ENCODE measurements at places on chromosomes 11 and 22.

- no peak for DNase-seq
Measured at GRCh38 chr22:47748957-47749356, 986.5 kb downstream of the TBC1D22A start.

- no peak for DNase-seq
Measured at GRCh38 chr11:22263613-22264012, 70.7 kb downstream of the ANO5 start.

DNA sequence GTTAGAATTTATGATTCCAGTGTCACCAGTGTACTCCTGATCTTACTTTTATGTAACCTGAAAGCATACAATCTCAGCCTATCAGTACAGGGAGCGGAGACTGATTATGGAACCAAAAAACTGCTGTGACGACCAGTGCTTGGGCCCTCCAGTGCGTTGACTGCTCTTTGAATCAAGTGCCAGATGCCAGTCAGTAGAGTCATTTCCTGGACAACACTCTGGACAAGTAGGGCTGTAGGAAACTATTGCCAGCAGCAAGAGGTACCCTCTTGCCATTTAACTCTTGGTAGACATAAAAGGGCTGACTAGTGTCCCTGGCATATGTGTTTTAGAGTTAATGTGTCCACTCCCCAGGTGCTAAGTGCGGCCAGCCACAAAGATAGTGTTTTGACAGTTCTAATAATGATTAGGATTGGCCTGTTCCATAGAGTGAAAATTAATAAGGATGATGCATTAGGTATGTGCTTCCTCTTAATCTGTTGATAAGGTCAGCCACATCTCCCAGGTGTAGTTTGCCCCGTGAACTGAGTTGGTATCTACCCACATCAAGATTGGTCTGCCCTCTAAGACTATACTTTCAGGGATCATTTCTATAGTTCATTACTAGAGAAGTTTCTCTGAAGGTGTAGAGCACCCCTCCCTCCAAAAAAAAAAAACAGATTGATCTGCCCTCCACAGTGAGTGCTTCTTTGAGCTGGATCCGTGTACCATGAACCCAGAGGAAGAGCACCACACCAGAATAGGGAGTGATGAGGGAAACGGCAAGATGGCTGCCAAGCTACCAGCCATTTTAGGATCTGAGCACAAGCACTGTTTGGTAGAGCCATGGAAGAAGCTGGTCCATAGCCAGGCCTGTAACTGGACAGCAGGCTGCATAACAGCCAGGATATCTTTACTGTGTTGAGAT lies 20.7 kb upstream of the AIFM3 start:
- DNase-seq = no peak

DNA sequence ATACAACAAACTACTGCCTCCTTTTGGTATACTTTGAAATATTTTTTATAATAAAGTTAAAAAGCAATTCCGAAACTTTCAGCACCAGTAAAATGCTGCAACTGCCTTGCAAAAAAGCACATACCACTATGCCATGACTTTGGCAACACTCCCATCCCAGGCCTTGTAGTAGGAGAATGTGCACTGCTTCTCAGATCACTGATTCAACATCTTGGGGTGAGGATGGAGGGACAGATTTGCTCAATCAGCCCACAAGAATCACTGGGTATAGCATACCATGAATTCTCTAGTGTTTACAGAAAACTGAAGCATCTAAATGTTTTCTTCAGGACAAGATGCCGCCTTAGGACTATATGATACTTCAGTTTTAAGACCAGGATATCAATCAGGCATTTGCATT lies 14.9 kb downstream of the EIF4ENIF1 start:
- no peak for DNase-seq

GRCh38 chr22:41687901-41688364 lies 734 bp downstream of the SNU13 start:
- DNase-seq = no peak

DNA sequence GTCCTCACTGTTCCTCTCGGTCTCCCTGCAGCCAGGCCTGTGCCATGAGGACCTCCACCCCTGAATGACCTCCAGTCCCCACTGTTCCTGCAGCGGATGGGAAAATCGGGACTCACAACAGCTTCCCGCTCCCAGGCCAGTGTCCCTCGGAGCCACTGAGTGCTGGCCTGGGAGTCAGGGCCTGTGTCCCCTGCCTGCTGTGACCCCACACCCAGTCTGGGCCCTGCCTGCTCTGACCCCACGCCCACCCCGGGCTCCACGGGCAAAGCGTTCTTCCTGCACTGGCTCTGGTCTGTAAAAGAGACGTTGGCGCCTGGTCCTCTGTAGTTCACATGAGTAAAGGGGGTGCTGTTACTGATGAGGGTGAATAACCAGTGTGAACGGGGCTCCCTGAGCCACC lies 73.0 kb upstream of the SHISAL1 start:
- DNase-seq = no peak

- no peak for DNase-seq
Measured at GRCh38 chr11:134398079-134398444, 14.0 kb downstream of the B3GAT1 start.

GRCh38 chr22:21832291-21833290 lies 34.9 kb downstream of the MAPK1 start:
- no peak for DNase-seq

DNA sequence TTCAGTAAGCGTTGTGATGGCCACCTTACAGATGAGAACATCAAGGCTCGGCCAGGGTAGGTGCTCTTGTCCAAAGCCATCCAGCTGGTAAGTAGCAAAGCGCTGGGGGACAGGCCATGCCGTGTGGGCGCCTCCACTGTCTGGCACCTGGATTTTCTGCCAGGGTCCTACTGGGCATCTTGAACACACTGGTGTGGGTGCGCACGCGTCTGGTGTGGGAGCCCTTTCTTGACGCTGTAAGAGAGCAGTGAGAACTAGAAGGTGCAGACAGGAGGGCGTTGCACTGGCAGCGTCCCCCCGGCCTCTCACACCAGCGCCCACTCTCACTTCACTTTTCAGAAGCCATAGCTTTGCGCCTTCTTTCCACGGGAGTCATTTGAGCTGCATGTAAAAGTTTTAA lies 296.6 kb downstream of the TBC1D22A start:
- DNase-seq = no peak

DNA sequence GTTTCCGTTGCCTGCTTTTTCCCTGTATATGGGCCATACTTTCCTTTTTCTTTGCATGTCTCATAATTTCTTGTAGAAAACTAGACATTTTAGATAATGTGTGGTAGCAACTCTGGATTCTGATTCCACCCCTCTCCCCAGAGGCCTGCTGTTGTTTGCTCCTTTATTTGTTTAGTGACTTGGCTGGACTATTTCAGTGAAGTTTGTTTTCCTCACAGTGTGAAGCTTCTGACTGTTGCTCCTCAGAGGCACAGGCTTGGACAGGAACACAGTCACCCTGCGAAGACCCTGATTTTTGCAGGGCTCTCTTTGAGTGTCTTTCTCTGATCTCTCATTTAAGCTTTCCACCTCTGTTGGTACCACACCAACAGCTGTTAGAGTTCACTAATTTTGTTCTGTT lies 72.5 kb downstream of the SWAP70 start:
- DNase-seq = no peak

- no peak for DNase-seq
Measured at GRCh38 chr11:71284525-71285092, 32.2 kb upstream of the SHANK2 start.

DNA sequence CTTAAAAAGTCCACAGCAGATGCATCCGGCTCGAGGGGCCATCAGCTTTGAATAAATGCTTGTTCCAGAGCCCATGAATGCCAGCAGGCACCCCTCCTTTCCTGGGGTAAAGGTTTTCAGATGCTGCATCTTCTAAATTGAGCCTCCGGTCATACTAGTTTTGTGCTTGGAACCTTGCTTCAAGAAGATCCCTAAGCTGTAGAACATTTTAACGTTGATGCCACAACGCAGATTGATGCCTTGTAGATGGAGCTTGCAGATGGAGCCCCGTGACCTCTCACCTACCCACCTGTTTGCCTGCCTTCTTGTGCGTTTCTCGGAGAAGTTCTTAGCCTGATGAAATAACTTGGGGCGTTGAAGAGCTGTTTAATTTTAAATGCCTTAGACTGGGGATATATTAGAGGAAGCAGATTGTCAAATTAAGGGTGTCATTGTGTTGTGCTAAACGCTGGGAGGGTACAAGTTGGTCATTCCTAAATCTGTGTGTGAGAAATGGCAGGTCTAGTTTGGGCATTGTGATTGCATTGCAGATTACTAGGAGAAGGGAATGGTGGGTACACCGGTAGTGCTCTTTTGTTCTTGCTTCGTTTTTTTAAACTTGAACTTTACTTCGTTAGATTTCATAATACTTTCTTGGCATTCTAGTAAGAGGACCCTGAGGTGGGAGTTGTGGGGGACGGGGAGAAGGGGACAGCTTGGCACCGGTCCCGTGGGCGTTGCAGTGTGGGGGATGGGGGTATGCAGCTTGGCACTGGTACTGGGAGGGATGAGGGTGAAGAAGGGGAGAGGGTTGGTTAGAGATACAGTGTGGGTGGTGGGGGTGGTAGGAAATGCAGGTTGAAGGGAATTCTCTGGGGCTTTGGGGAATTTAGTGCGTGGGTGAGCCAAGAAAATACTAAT lies 1.9 kb downstream of the NEAT1 start:
- DNase-seq = peak; percentile 63

GRCh38 chr22:22318723-22319465 lies 74.3 kb downstream of the VPREB1 start:
- no peak for DNase-seq

GRCh38 chr22:35043252-35043933 lies 22.6 kb upstream of the ISX start:
- DNase-seq = no peak

- no peak for DNase-seq
Measured at GRCh38 chr11:63816166-63816565, 2.9 kb downstream of the SPINDOC start.

DNA sequence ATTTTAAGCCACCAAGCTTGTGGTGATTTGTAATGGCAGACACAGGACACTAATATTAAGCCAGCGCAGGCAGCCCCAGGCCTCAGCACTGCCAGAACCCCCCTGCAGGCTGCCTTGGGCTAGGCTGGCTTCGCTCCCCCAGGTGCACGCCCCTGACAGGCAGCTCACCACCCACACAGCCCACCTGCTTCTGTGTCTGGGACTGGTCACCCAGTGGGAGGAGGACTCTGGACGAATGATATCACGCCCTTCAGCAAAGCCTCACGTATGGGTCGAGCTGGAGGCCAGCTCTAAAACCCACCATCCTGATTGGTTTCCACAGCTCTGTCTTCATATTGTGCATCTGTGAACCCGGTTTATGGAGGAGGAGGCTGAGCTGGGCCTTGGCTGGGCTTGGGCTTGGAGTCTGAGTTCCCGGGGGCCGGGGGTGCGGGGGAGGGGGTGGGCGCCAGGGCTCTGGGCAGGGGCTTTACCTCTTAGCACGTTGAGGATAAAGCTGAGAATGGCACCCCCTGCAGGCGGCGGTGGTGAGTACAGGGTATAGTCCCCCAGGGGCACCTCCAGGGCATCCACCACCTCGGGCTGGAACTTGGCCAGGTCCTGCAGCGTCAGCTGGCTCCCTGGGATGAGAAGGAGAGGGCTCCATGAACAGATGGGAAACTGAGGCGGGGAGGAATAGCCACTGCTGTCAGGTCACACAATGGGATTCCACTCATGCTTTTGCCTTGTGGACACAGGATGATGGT lies 13.8 kb downstream of the GGT5 start:
- DNase-seq = peak; percentile 60

DNA sequence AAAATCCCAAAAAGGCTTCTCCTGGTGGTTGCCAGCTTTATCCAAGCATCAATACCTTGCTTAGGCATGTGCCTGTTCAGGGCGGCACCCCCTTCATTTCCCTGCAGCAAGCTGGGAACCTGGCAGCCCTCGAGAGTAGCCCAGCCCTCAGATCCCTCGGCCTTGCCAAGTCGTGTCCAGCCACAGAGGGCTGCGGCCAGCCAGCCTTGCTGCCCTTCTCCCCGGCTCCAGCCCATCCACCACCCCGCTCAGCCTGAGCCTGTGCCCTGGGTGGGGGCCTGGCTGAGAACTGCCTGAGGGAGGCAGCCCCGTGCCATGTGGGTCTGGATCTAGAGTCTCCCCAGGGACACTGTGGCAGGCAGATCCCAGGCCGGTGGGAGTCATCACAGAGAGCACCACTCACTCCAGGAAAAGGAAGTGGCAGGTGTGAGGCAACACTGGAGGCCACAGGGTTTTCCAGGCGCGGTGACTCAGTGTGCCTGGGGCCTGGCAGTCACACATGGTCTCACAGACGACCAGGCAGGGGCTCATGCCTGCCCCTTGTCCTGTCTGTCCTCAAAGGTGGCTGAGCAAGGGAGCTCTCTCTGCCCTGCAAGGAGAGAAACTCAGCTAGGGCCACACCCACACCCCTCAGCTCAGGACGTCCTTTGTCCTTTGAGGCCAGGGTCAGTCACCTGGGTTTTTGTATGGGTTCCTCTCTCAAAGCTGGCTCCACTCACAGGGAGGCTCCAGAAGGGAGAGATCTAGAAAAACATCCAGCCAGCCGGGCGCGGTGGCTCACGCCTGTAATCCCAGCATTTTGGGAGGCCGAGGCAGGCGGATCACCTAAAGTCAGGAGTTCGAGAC lies 12.2 kb upstream of the CDC42BPG start:
- DNase-seq = no peak

GRCh38 chr11:134261626-134262488 lies 8.5 kb downstream of the ACAD8 start:
- peak; percentile 31 for DNase-seq

DNA sequence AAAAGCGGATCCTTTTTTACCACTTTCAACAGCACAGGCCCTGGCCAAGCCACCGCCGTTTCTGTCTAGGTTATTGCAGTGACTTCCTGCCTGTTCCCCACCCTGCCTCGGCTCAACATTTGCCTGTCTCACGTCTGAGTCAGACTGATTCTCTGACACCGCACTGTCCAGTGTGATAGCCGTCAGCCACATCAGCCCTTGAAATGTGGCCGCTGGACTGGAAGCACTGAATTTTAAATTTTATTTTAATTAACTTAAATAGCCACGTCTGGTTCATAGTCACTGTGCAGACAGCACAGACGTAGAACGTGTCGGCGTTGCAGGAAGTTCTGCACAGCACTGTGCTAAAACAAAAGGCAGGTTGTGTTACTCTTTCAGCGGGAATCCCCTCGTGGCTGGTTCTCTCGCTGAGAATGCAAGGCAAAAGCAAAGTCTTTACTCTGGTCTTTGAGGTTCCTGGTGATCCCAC lies 56.3 kb upstream of the ADSL start:
- DNase-seq = peak; percentile 65

- no peak for DNase-seq
Measured at GRCh38 chr22:45009606-45010531, at the start of gene PHF21B. Gene PHF21B, minus strand, starts transcription at chr22:45010005. Its CDS starts 456 bp downstream, at chr22:45009549.

DNA sequence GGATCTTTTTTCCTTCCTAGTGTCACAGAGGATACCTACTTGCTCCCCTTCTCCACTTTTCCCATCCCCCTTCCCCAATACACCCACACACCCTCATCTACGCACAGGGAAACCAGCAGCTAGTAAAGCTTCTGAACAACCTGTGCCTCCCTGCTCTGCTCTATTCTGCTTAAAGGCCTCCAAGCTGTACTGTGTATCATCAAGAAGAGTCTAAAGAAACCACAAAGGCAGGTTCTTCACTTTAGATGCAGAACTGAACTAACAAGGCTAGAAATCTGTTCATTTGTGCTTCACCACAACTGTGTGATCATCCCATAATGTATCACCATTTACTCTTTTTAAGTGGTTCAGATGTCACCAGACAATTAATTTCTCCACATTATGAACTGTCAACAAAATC lies 132.5 kb downstream of the SGSM3 start:
- DNase-seq = no peak

Data from activated CD4-positive, alpha-beta T cell treated with anti-CD3 and anti-CD28 coated beads, Interleukin-2, amount 50 U/mL, for 4 hours (primary cell).